ENCODE measurements at places on chromosomes 5 and 9.

GRCh38 chr5:142170254-142170953, 61.8 kb downstream of the NDFIP1 start:
- DNase-seq: no peak

GRCh38 chr5:12019306-12019705, 115.1 kb upstream of the CTNND2 start:
- no peak for DNase-seq

DNA sequence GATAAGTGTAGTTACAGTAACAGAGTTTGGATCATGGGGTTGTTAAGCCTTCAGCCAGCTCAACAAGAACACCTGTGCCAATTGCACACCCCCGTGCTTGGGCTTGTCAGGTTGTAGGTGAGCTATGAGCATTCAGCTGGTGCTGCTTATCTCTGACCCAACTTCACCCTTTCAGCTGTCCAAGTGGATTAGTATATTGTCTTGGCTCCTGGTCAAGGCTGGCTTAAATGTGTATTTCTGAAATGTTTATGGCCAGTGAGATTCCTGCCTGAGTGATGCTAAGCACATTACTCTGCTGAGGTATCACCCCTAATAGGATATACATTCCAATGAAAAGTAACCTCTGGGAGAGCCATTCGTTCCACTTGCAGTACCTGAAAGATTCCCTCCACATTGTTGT, 44.2 kb upstream of the LMNB1 start:
- DNase-seq: no peak

DNA sequence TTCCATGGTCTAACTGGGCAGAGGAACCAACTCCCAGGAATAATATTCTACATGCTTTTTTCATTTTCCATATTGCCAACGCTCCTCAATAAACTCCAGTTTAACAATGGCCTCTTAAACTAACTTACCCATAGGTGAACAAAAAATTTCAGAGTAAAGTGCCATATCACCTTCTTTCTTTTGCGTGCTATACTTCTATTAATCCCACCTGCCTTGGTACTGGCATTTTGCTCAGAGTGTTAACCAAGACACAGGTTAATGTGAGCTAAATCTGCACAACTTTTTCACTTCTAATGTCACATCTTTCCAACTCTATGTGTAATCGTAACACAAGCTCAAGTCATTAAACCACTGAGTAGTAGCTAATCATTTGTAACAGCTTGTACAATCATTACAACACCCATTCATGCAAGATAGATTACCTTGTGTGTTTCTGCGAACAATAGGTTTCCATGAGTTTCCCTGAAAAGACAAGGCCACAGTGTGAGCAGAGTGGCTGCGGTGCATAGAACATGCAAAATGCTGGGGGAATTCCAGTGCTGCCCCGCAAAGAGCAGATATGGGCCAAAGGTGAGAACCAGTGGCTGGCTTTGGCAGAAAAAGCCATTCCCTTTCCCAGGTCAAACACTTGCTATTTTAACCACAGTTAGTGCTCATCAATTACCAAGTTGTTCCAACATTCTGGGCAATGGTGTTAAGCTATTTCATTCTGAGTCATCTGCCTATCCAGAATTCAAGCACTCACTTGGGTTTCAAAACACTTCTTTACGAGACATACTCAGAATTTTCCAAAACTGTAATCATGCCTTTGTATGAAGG, 42.8 kb downstream of the TIMD4 start:
- no peak for DNase-seq

- DNase-seq: no peak
These were observed 2.9 kb downstream of the ARSK start for GRCh38 chr5:95557841-95558240.

DNA sequence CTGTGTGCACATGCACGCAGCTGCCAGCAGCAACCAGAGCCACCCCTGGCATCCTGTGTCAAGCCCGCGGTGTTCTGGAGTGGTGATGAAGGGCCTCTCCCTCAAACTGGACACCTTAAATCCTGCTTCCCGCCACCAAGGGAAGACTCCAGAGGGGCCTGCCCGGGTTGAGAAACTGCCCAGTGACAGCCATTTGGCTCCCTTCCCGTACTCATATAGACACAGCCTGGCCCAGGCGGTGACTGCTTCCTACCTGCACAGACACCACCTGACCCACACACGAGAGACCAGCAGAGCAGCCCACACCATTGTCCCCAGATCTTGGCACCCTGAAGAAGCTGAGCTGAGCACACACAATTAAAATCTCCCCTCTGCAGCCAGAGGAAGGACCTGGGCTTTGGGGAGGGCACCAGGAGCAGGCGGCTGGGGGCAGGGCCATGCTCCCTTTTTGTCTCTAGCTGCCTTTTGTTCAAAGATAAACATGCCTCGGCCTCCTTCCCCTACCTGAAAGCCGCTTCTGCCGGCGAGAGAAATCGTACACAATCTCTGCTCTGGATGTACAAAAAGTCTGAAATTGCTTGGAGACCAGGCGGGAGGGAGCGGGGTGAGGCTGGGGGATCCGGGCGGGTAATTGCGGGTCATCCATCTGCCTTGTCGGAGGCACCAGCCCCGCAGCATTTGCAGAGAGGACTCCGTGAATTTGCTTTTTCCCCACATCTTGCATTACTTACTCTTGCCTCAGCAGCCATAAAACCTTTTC, 78.4 kb downstream of the TSPAN17 start:
- DNase-seq: no peak

GRCh38 chr5:81971111-81971711, 612 bp upstream of the ATG10 start:
- DNase-seq: peak; percentile 39
